Activated effector memory CD4-positive, alpha-beta T cell treated with anti-CD3 and anti-CD28 coated beads, Interleukin-2, amount 50 U/mL, for 16 hours (primary cell): ENCODE measurements at places on chromosomes 7 and 10.
A peak's percentile ranks its signal among the peaks of the same experiment; 100 is the strongest.

DNA sequence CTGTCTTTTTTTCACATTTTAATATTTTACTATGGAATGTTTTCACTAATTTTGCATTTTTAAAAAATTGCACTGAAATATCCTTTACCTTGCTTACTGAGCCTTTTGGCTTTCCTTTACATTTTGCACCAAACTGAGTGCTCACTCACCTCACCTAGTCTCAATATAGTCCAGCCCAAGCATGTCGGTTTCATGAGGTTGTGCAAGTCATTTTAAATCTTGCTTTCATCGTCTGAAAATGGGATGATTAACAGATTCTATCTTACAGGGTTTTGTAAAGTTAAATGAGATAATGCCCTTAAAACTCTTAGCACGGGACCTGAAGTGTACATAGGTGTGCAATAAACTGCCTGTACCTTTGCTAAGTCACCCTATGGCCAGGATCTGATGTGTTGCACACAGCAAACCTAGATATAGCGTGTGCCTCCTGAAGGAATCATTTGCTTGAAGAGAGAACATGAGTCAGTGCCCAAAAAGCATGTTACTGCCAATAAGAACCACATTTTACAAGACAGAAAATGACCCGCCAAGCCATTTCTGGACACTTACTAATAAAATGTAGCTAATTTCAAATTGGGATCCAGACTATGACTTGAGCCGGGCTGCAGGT, 199.8 kb downstream of the JCAD start:
- no peak for DNase-seq

- no peak for DNase-seq
Measured at GRCh38 chr10:22339761-22340328, 5.5 kb upstream of the SPAG6 start.

GRCh38 chr10:26217396-26218086, 967 bp downstream of the GAD2 start:
- no peak for DNase-seq

GRCh38 chr7:40843338-40843985, 708.7 kb downstream of the SUGCT start:
- DNase-seq = no peak

DNA sequence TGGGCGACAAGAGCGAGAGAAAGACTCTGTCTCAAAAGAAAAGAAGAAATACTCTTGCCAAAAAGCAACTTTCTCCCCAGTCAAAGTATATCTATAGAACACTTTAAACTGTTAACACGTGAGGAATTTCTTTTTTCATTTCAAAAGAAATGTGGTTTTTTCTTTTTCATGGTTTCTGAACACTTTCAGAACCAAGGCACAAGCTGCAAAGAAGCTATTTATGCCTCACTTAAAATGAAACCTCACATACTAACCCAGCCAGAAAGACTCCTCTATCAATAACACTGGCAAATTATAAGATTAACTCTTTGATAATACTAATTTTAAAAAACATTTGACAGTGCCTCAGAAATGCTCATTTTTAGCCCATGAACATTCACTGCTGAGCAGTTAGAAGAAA, 20.9 kb downstream of the TBX20 start:
- no peak for DNase-seq

DNA sequence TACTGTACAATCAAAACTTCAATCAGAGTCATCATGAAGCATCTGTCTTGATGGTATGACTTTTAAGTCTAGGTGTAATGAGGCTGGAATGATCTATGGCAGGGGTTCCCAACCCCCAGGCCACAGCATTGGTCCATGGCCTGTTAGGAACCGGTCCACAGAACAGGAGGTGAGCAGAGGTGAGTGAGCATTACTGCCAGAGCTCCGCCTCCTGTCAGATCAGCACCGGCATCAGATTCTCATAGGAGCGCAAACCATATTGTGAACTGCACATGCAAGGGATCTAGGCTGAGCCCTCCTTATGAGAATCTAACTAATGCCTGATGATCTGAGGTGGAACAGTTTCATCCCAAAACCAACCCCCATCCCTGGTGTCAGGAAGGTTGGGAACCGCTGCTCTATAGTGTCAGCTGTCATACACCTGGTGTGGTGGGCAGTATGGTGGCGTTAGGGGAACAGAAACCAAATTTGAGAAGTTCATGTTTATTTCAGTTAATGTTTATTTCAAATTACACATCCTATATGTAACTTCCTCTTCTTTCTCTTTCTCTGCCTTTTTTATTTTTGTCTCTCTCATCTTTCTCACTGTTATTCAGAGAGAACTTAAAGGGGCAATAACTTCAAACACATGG, 432.6 kb downstream of the TNS3 start:
- no peak for DNase-seq

DNA sequence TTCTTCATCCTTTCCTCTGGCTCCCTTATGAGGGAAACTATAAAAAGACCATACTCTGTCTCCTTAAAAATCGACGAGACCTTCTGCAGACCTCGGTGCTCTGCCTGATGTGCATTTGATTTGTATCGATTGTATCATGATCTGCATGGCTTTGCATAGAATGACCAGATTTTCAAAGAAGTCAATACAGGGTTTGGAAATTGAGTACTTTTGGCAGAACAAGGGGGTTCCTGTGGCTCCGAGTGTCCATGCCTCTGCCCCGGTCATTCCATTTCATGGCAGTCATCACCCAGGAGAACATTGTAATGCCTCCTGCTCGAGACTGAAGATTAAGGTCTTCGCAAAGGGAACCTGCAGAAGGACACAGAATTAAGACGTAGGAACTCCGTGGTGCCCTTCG, 685 bp downstream of the CASP2 start:
- DNase-seq = no peak

- DNase-seq = no peak
Measured at GRCh38 chr7:127245002-127245401, 7.7 kb downstream of the GRM8 start.

DNA sequence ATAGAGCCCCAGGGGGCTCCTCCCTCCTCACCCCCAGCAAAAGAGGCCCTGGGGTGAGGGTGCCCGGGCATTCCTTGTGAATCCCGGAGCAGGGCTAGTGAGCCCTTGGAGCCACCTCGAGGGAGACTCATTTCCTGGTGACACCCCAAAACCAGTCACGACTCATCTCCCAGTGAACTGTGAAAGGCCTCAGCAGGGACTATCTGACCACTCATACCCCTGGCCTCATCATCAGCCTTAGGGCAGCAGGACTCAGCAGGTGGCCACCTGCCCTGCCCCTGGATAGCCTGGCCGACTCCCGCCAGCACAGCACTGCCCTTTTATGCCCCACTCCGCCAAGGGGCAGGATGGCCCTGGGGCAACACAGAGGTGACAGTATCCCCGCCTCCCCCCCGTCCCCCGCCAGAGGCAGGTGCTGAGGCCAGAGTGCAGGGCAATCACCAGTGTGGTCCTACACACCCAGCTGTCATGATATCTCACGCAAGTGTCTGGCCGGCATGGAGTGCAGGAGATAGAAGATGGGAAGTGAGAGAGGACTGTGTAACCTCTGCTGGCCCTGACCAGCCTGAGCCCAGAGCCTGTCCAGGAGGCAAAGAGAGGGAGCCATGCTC, 3.2 kb downstream of the SNCG start:
- DNase-seq = peak; percentile 59

DNA sequence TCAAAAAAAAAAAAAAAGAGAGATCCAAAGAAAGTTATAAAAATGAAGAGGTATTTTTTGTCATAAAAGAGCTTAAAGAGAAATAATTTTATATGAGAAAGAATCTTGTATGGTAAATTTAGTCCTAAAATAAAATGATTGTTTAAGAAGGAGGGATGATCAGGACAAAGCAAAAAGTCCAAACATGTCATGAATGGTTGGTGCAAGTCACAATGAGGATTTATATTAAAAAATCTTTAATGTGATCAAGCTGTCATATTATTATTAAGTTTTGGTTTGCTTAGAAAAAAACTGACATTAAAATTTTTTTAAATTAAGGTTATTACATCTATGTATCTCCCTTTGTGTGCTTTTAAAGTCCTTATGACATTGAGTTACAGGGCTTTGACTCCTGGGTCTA, 220.4 kb downstream of the TMEM26 start:
- DNase-seq = no peak

- DNase-seq = no peak
Measured at GRCh38 chr7:47424523-47424922, 157.4 kb downstream of the TNS3 start.

DNA sequence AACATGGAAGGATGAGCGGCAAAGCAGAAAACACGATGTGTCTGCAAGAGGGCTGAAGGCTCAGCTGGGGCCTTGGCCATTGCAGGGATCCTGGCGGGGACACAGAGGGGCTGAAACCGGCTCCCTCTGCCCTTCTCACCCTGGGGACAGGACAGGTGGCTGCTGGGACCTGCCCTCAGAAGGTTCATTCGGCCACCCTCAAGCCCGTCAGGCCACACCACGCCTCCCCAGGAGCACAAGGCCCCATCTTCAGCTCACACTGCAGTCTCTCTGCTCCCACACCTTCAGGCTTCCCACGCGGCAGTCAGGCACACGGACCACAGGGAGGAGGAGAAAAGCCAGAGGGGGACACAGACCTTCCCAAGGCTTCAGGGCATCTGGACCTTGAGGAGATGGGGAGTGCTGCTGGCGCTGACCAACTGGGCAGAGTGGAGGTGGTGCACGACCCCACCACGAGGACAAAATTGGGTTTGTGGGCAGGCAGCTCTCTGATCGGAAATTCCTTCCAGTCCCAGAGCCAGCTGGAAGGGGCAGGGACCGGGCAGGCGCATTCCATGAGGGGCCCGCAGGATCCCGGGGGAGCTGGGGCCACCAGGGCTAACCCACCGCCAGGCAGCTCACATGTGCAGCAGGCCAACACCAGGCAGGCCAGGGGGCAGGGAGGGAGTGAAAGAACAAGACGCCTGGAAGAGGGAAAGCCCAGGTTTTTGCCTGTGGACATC, 104.0 kb downstream of the MAD1L1 start:
- DNase-seq = no peak
